ENCODE measurements at places on chromosomes 6 and 20.

DNA sequence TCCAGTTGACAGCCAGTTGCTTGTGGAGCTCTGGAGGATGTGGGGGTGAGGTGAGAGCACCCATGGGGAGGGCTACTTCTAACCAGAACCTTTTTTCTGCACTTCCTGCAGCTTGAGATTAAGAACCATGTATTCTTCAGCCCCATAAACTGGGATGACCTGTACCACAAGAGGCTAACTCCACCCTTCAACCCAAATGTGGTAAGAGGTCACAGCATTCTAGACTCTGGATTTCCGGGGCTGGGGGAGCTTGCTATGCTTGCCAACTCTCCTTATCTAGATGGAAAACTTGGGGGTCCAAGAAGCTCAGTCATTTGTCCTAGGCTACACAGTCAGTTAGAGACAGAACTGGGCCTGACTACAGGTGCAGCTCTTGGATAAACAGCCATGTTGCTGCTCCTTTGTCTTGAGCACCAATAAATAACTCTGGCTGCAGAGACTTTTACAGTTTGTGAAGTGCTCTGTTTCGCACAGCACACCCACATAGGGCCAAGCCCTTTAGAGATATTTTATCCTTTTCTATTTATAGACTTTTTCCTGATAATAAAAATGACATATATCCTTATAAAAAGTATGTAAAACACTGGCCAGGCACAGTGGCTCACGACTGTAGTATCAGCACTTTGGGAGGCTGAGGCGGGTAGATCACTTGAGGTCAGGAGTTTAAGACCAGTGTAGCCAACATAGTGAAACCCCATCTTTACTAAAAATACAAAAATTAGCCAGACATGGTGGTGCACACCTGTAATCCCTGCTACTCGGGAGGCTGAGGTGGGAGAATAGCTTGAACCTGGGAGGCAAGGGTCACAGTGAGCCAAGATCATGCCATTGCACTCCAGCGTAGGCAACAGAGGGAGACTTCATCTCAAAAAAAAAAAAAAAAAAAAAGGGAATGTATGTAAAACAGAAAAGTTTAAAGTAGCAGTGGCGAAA lies 10.6 kb upstream of the IFT52 start:
- no peak for DNase-seq

- no peak for DNase-seq
Measured at GRCh38 chr20:44028868-44029847, 114.5 kb downstream of the TOX2 start.

- DNase-seq = no peak
Measured at GRCh38 chr6:40523505-40524172, 63.5 kb downstream of the LRFN2 start.

DNA sequence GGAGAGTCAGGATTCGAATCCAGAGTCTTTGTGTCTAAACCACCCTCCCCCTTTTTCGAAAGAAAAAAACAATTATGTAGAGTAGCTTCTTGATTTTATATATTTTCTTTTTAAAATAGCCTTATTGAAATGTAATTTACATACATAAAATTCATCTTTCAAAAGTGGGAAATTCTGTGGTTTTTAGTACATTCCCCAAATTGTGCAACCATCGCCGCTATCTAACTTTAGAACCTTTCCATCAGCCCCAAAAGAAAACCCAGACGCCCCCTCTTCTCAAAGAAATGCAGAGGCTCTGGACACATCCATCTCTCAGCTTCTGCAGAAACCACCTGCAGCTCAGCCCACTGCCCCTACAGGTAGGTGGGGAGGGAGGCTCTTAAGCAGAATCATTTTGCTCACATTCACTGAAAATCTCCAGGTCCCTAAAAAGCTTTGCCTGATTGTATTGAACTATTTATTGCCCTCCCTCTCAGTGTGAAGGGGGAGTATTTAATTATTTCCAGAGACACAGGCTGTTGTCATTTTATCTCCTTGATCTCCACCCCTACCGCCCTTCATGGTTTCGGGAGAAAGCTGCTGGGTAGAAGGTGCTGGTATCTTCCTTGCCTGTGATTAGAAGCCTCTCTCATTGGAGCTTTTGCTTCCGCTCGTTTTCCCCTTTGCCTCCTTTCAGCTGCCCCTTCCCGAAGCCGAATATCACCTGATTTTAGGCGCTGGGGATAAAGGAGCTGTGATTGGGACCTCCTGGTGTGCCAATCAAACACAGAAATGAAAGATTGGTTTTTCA lies 68.7 kb upstream of the KCNG1 start:
- DNase-seq = no peak

- DNase-seq = no peak
Measured at GRCh38 chr6:35209622-35210247, 4.0 kb upstream of the SCUBE3 start.

- DNase-seq = no peak
Measured at GRCh38 chr20:41386502-41387427, 20.1 kb upstream of the EMILIN3 start.

- no peak for DNase-seq
Measured at GRCh38 chr6:26743157-26743821, 83.7 kb upstream of the ZNF322 start.

- no peak for DNase-seq
Measured at GRCh38 chr6:12401200-12401599, 111.0 kb downstream of the EDN1 start.

DNA sequence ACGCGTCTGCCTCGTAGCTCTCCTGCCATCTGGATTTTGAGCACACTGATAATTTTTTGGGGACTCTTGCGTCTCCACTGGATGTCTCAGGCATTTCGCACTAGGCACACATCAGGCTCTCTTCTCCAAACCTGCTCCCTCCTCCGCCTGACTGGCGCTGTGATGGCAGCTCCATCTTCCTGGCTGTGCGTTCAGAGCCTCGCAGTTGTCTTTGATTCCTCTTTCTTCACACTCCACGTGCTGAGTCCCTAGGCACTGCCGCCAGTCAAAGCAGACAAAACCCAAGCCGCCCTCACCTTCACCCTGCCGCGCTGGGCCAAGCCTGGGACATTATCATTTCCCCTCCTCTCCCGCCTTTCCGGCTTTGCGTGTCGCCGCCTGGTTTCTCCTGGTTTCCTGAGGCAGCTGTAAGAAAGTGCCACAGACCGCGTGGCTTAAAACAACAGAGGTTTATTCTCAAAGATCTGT lies 778 bp downstream of the PSMG4 start:
- DNase-seq = no peak

DNA sequence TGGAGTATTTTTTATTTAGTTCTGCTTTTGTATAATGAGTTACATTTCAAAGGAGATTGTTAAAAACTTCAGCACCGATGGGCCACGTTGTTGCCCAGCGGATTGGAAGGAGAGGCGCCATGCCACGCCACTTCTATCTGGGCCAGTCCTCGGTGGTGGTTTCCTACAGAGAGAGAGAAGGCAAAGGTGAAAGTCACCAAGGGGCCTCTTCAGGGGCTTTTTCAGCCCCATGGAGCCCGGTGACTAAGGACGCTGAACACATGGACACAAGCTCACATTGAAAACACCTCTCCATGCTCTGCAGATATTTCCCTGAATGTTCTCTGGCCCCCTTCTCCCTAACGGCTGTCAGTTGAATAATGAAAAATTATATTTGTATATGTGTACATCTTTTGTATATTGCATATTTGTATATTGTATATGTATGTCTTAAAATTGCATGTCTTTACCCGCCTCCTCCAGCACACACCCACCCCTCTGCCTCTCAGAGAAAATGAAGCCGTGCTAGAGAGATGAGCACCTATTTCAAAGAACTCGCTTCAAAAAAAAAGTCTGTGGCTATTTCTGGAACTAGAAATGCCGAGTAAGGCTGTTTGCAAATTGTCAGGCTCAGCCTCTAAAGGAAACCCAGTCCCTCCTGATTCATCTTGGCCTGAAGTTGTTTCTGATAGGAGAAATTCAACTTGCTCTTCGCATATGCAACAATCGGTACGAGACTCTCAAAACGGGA lies 91.9 kb upstream of the CDH4 start:
- DNase-seq = no peak

DNA sequence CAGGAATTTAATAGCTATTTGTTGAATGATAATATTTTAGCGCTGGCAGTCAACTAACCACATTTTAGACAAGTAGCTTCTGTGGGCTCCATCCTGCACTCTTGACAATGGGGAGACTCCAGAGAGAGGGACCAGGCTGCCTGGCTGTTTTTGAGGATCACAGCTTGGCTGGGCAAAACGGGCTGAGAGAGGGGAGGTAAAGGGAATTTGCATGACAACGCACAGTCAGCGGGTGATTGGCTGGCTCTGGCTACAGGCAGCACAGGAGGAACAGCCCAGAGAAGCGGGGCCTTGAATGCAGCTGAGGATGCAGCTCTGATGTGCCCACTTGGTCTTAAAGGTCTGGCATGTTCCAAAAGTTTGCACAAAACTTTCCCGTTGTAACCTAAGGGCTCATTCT lies 41.2 kb downstream of the LRFN2 start:
- DNase-seq = no peak

DNA sequence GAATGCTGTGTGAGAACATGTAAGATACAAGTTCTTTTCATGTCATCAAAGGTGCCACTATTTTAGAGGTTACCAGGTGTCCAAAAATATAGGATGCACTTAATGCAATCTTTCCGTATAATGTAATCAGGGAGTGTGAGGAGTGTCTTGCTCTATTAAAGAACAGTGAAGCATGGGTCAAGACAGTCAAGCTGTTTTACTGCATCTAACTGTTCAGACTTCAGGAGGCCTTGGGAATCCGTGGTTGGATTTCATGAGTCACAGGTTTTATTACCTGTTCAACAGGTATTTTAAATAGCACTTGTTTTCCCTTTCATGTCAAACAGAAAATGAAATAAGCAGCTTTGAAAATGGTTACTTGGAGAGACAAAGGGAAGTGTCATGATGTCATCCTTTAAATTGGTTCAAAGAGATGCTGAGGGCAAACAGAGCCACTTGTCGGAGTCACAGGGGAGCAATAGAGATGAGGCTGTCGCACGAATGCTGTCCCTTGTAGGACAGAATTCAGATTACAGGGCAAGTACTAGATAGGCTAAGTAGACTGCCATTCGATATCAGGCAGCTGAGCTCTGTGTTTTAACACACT lies 621.5 kb downstream of the QKI start:
- no peak for DNase-seq

GRCh38 chr20:59217173-59217572 lies 53.6 kb downstream of the ZNF831 start:
- DNase-seq = no peak

DNA sequence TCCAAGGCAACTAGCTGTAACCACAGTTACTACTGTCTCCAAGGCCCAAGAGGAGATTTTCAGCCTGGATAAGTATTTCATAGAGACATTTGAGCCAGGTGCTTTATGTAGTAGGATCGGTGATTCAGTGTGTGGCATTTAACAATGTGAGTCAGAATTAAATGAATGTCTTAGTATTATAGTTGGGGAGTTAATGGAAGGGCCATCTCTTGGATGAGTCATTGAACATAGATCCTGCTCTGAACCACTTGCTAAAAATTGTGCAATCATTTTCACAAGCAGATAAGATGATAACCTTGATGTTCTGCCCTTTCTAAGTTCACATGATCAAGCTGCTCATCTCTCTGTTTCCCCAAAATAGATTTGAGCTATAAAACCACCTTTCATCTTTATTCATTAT lies 668.9 kb upstream of the CITED2 start:
- DNase-seq = no peak

GRCh38 chr6:39152262-39152661 lies 37.3 kb upstream of the SAYSD1 start:
- no peak for DNase-seq

- DNase-seq = no peak
Measured at GRCh38 chr6:105522626-105523322, 119.9 kb upstream of the PREP start.

GRCh38 chr6:18142591-18142861 lies 12.4 kb downstream of the TPMT start:
- DNase-seq = no peak

GRCh38 chr6:15661853-15662325 lies 939 bp downstream of the DTNBP1 start:
- DNase-seq = no peak

DNA sequence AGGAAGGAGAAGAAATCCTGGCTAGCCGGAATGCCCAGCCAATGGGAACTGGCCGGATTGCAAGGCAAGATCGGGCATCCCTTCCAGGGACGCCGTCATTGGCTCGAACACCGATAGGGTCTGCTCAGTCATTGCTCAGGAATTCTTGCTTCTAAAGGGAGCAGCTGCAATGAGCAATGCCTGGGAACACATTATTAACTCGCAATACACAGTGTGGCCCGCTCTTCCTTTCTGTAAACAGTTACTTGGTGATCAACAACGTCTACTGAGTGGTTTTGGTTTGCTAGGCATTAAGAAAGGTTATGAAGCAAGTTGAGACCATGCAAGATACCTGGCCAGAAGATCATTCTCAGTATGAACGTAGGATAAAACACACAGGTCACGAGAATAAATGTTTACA lies 165.4 kb upstream of the CITED2 start:
- no peak for DNase-seq

DNA sequence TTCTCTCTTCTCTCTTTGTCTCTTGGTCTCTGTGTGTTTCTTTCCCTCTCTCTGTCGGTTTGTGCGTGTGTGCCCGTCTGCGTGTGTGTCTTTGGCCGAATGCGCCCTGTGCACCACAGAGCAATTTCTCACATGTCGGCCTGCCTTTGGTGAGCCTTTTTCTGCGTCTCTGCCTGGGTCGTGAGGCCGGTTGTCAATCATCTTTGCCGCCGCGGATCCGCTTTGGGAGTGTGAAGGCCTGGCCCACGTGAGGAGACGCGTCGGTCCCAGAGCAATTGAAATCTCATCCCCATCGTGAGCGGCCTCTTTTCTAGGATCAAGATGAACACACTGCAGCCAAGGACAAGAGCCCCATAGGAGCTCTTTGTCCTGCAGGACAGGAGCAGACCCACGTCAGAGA lies 580.7 kb upstream of the ZNF337 start:
- DNase-seq = no peak

- no peak for DNase-seq
Measured at GRCh38 chr20:63246490-63247288, 7.6 kb downstream of the NKAIN4 start.

DNA sequence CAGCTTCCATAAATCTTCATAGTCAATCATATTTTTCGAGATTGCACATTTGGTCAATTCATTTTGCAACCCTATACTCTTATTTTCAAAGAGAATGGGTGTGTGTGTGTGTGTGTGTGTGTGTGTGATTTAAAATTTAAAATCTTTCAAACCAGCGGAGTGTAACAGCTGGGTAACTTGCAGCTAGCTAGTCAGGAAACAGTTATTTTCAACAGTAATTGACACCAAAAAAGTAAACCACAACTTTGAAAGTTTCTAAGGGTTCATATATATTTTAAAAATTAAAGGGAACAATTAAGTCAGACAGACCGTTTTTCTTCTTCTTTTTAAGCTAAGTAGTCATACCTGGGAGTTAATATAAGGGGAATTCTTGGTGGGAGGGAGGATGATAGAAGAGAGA lies 57.0 kb downstream of the PRR18 start:
- DNase-seq = no peak

DNA sequence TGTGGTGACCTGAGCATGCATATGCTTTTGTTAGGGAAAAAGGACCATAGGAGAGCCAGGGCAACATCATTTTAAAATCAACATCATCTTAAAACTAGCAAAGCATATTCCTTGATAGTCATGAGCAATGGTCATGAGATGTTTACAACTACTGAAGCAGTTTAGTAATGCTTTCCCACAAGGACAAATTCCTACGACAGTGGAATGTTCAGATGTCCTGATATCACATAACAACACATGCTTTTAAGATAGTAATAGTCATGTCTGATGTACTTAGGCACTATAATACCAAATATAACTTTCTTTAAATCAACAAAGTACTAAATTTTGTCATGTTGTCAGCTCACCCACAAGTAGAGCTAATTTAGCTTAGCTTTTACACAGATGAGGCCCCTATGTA lies 370.3 kb downstream of the HTR1B start:
- DNase-seq = no peak

GRCh38 chr6:113511100-113511499 lies 346.0 kb upstream of the MARCKS start:
- DNase-seq = no peak

GRCh38 chr6:25410102-25410501 lies 130.9 kb downstream of the CARMIL1 start:
- no peak for DNase-seq

Measured in CMK (cell line).